ENCODE measurements at places on chromosomes 5 and 9.
A peak's percentile ranks its signal among the peaks of the same experiment; 100 is the strongest.

DNA sequence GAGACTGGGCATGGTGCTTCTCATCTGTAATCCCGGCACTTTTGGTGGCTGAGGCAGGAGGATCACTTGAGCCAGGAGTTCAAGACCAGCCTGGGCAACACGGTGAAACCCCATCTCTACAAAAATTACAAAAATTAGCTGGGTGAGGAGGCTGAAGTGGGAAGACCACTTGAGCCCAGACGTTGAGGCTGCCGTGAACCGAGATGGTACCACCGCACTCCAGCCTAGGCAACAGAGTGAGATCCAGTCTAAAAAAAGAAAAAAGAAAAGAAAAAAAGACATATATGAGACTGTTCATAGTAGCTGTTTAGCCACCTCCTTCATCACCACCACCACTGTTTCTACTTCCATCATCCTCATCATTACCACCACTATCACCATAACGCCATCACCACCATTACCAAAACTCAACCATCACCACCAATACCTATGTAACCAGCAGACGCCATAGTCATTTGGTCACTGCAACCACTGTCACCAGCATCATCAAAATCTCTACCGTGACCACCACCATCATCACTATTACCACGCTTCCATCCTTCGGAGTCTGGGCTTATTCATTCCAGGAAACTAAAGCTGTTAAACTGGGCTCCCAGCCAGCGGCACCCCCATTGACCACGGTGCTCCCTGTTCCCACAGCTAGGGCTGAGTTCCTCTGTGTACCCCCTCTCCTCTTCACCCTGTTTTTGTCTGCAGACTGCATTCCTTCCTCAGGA lies 8.4 kb upstream of the KIF12 start:
- no peak for DNase-seq

DNA sequence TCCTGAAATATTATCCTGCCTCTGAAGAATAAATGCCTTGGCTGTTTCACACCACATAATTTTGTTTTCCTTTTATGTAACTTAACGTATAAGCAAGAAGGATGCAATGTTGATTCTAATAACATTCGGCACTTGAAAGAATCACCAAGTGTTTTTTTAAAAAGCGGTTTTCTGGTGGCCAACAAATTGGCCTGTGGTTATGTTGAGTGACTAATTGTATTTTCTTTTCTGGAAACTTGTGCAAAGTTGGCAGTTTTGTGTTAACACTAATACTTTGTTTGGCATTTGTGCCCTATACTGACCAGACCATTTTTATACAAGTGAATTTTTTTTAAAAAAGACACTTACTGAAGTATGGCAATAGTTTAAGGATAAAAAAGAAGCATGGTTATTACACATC lies 452.7 kb downstream of the BNC2 start:
- no peak for DNase-seq

- no peak for DNase-seq
Measured at GRCh38 chr9:33082538-33083326, 6.3 kb upstream of the SMU1 start.

GRCh38 chr5:174454464-174454863 lies 269.9 kb upstream of the MSX2 start:
- DNase-seq = no peak

DNA sequence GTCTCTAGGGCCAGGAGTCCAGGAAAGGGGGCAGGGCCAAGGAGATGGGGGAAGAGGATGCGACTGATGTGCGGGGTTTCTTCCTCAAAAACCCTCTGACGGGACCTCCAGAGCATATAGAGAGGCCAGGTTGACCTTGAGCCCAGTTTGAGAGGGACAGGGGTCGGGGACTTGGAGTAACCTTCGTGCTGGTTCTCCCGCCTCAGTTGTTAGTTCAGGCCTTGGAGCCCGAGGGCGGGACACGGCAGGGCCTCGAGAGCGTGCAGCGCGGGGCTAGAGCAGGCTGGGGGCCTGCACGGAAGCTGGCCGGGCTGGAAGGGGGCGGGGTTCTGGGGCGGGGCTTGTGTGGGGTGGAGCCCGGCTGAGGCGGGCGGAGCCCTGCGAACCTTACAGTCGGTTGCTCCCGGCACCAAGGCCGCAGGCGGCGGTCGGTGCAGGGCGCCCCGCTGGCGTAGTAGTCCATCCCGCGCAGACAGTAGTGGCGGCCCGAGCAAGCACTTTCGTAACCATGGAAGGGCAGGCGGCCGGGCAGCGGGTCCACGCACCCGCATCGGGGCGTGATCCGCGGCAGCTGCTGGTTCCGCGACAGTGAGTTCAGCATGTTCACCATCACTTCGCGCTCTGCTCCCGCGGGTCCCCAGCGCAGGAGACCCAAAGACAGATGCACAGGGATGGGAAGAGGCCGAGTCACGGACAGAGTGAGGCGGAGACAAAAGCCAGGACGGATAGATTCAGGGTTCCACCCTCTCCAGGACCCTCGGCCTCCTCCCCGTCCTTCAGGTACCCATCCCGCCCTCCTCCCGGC lies 4.0 kb upstream of the MYORG start:
- no peak for DNase-seq

DNA sequence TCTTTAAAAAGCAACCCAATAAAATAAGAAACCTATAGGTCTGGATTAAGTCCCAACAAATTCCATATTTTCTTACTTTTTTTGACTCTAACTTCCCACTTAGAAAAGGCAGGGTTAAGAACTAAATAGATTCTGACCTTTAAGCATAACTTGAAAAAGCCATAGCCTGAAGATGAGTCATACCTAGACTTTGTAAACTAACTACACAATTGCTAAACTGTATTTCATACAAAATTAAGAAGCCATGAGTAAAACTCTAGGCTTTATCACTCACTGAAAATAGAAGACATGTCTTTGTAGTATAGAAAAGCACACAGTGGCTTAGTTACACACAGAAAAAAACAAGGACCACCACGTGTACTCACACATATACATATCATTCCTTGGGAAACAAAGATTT lies 51.5 kb downstream of the MLLT3 start:
- no peak for DNase-seq

DNA sequence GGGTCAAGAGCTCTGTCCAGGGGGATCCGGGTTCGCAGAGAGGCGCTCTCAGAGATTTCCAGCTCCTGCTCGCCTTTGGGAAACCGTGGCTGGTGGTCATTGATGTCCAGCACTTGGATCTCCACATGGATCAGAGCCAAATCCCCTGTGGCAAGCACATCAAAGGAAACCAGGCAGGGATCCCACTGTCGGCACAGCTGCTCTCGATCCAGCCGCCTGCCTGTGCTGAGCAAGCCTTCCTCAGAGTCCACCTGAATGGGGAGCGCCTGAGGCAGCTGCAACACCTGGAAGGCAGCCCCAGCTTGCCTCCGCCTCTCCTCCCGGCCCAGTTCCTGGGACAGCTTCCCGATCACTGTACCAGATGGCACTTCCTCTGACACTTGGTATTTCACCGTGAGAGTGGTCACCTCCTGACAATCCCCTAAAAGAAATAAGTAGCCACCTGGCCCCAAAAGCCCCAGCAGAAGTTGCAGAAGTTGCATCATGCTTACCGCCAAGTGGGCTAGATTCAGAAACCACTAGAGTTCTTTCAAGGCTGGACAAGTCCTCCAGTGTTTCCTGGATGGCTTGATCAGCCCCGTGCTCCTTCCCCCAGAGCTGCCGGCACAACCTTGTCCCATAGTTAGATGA lies 520 bp downstream of the PCDH12 start:
- no peak for DNase-seq

DNA sequence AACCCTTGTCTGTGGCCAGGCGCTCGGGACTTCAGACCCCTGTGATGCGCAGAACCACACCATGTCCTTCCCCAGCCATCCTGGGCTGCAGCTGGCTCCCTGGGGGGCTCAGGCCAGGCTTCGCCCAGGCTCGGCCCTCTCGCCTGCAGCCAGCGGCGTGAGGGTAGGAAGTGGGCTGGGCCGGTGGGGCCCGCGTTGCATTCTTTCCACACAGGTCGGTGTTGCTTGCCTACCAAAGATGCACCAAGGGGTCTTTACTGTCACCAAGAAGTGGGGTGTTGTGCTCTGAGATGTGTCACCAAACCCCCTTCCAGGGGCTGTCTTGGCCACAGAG lies 48.3 kb upstream of the RNF130 start:
- no peak for DNase-seq

GRCh38 chr9:16653491-16654399 lies 216.7 kb downstream of the BNC2 start:
- peak; percentile 6 for DNase-seq

DNA sequence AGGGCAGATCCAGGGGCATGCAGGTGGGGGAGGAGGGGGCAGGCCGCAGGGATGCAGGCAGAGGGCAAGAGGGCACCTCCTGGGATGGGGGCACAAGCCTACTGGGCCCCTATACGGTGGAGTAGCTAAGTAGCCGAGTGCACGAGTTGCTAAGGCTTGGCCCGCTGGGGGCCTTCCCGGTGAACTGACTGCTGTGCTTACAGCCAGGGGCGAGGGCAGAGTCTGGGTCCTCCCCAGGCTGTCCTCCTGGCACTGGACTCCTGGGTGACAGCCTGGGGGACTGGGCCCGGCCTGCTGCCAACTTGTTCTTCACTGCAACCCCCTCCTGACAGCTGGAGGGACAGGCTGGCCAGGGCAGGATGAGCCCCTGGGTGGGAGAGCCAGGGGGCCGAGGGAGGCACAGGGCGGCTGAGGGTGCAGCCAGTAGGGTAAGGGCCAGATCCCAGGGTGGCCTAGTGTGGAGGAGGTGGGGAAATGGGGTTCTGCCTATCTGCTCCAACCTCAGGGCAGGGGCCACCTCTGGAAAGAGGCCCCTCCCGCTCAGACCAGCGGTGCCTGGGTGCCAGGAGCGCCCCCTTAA lies 1.7 kb upstream of the EGFL7 start:
- DNase-seq = no peak

DNA sequence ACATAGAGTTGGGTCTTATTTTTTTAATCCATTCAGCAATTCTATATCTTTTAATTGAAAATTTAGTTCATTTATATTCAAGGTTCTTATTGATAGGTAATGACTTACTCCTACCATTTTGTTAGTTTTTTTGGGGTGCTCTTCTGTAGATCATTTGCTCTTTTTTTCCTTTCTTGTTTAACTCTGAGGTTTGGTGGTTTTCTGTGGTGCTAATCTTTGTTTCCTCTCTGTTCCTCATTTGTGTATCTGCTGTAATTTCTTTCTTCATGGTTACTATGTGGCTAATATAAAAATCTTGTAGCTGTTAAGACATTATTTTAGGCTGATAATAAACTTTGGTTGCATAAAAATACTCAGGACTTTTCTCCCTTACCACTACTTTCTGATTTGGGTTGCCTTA lies 181.6 kb upstream of the DMRTA1 start:
- DNase-seq = no peak

GRCh38 chr5:74476046-74476818 lies 164.3 kb downstream of the ENC1 start:
- no peak for DNase-seq

- no peak for DNase-seq
Measured at GRCh38 chr9:36332006-36332405, 68.1 kb downstream of the RNF38 start.

Data from NCI-H1436 treated with DMSO at 0.1 percent for 48 hours (cell line).